ENCODE measurements at places on chromosomes 6 and 20. TPM values are rescaled to one million over a fixed set of nuclear protein-coding genes. Genes with fewer than 3 reads are reported as not detected.
A peak's percentile ranks its signal among the peaks of the same experiment; 100 is the strongest.

GRCh38 chr6:161074496-161075121 lies 83.0 kb downstream of the MAP3K4 start:
- peaks cover 10% of the 10 kb centered on the region for H3K36me3 ChIP-seq
- no peak for DNase-seq
- no peaks in the 10 kb centered on the region for H3K27me3 ChIP-seq

DNA sequence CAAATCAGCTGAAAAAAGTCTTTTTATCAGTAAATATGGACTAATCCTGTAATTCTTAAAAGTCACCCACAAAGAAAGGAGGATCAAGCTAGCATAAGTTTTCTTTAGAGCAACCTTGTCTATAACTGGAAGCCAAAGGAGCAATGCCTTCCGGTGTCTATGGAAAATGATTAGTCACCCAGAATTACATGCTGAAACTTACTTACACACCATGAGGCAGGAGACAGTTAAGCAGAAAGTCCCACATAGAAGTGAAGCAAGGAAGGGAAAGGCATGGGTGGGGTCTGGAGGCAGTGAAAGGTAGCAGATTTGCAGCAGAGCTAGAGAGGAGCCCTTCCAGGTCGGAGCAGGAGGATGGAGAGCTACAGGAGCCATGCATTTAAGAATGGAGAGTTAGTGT lies 153.7 kb upstream of the RIPOR2 start:
- no peak overlapping the region for H3K4me3 ChIP-seq
- H3K27ac ChIP-seq: no peak overlapping the region
- H3K36me3 ChIP-seq: peaks cover 2% of the 10 kb centered on the region
- no peaks in the 10 kb centered on the region for H3K27me3 ChIP-seq
- DNase-seq: no peak

DNA sequence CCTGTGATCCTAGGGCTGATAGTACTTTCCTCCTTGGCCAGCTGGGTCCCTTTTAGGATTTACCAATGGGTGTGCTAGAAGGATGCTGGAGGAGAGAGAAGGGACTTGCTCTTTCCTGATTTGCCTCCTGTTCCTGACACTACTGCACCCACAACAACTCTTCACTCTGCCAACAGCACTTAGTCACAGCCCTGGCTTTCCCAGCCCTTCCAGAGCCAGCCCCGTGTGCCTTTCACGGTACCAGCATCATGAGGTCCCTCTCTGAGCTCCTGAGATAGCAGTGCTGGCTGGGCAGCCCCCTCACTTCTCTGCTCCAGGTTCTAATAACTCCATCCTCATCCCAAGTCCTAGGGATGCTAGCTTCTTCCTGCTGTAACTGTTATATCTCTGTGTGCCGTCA lies 80.9 kb downstream of the DNAH8 start:
- no peak overlapping the region for H3K27ac ChIP-seq
- no peaks in the 10 kb centered on the region for H3K4me1 ChIP-seq
- H3K4me3 ChIP-seq: no peak overlapping the region
- H3K27me3 ChIP-seq: peaks cover 2% of the 10 kb centered on the region
- DNase-seq: no peak

The FAM50B gene
- 7.8 TPM for total RNA-seq

The UST gene
- 15.6 TPM for total RNA-seq

The AFG1L gene
- total RNA-seq: 5.1 TPM

The SNAP91 gene
- 2.1 TPM for total RNA-seq

- DNase-seq: no peak
- H3K27ac ChIP-seq: no peak overlapping the region
- H3K4me3 ChIP-seq: no peak overlapping the region
- H3K27me3 ChIP-seq: no peaks in the 10 kb centered on the region
- H3K36me3 ChIP-seq: no peaks in the 10 kb centered on the region
Measured at GRCh38 chr6:43842231-43842794, 72.3 kb downstream of the VEGFA start.

- H3K4me1 ChIP-seq: no peaks in the 10 kb centered on the region
- H3K27ac ChIP-seq: no peak overlapping the region
- no peak for DNase-seq
- H3K4me3 ChIP-seq: no peak overlapping the region
- H3K27me3 ChIP-seq: no peaks in the 10 kb centered on the region
Measured at GRCh38 chr6:150527100-150527499, 72.6 kb upstream of the PLEKHG1 start.

The HDGFL1 gene
- total RNA-seq: not detected

GRCh38 chr20:2305479-2305878 lies 9.7 kb downstream of the TGM3 start:
- H3K4me1 ChIP-seq: no peaks in the 10 kb centered on the region
- no peak overlapping the region for H3K27ac ChIP-seq
- DNase-seq: no peak
- no peaks in the 10 kb centered on the region for H3K36me3 ChIP-seq
- H3K27me3 ChIP-seq: no peaks in the 10 kb centered on the region

DNA sequence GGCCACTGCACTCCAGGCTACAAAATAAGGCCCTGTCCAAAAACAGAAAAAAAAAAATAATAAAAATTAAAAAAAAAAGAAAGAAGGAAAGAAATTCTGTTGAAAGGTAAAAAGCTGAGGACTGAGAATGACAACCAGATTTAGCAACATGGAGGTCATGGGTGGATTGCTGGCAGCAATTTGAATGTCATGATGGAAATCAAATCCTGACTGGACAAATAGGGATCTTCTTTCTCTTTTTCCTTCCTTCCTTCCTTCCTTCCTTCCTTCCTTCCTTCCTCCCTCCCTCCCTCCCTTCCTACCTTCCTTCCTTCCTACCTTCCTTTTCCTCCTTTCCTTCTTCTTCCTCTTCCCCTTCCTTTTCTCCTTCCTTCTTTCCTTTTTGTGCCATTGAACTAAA lies 553.3 kb upstream of the FLRT3 start:
- H3K36me3 ChIP-seq: no peaks in the 10 kb centered on the region
- DNase-seq: no peak
- H3K27ac ChIP-seq: no peak overlapping the region
- H3K4me3 ChIP-seq: no peak overlapping the region
- no peaks in the 10 kb centered on the region for H3K4me1 ChIP-seq
- no peaks in the 10 kb centered on the region for H3K27me3 ChIP-seq

- no peaks in the 10 kb centered on the region for H3K27me3 ChIP-seq
- no peak overlapping the region for H3K4me3 ChIP-seq
- H3K4me1 ChIP-seq: no peaks in the 10 kb centered on the region
- no peak for DNase-seq
- no peak overlapping the region for H3K27ac ChIP-seq
Measured at GRCh38 chr6:50305660-50306059, 255.9 kb upstream of the DEFB112 start.

The RAD21L1 gene
- total RNA-seq: not detected

The METTL24 gene
- total RNA-seq: 12.5 TPM

DNA sequence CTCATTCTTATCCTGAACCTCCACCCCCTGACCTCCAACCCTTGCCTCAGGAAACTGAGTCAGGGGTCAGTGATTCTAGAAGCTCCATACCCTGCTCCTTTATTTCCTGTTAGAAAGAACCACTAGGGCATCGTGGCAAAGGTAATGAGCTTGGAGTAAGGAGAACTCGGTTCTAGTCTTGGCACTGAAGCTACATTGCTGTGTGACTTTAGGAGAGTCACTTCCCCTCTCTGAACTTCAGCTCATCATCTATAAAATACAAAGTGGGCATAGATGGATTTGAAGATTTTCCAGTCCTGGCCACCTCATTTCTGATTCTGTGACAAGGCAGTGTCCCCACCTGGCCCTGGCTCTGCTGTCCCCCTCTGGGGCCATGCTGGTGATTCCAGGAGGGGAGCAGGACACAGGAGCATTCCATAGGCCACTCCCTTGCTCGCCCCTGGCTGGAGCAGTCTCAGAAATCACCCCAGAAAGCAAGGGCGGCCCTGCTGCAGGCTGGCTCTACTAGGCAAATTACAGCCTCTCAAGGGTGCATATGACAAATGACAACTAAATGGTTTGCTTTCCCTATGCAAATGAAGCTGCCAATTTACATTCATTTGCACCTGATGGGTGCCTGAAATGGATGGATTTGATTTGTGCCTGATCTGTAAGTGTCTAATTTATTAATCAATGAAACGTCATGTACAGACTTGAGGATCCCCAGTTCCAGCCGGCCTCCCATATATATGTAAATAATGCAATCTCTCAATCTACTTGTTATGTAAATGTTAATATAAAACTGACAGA lies 62.2 kb downstream of the LRFN2 start:
- no peak overlapping the region for H3K27ac ChIP-seq
- no peaks in the 10 kb centered on the region for H3K27me3 ChIP-seq
- H3K4me1 ChIP-seq: no peaks in the 10 kb centered on the region
- DNase-seq: peak; percentile 25
- no peak overlapping the region for H3K4me3 ChIP-seq

The GTSF1L gene
- total RNA-seq: not detected

DNA sequence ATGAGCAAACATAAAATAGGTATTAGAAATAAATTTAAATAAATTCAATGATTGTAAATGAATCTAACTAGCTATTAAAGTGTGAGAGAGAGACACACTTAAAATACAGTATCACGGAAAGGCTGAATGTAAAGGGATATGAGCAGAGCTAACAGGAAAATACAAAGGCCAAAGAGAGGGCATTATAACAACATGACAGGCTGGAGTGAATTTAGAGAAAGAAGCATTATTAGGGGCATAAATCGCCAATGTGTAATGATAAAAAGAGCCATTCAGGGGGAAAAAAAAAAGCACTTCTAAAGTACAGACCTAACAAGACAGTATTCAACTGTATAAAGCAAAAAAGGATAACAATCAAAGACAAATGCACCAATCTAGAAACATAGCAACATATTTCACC lies 28.1 kb downstream of the DACT2 start:
- H3K4me3 ChIP-seq: no peak overlapping the region
- no peaks in the 10 kb centered on the region for H3K36me3 ChIP-seq

GRCh38 chr6:43773050-43773979 lies 3.3 kb downstream of the VEGFA start:
- H3K4me1 ChIP-seq: no peaks in the 10 kb centered on the region
- no peaks in the 10 kb centered on the region for H3K36me3 ChIP-seq

GRCh38 chr6:162512744-162513143 lies 214.8 kb downstream of the PRKN start:
- H3K36me3 ChIP-seq: no peaks in the 10 kb centered on the region
- no peaks in the 10 kb centered on the region for H3K4me1 ChIP-seq
- no peak overlapping the region for H3K27ac ChIP-seq

DNA sequence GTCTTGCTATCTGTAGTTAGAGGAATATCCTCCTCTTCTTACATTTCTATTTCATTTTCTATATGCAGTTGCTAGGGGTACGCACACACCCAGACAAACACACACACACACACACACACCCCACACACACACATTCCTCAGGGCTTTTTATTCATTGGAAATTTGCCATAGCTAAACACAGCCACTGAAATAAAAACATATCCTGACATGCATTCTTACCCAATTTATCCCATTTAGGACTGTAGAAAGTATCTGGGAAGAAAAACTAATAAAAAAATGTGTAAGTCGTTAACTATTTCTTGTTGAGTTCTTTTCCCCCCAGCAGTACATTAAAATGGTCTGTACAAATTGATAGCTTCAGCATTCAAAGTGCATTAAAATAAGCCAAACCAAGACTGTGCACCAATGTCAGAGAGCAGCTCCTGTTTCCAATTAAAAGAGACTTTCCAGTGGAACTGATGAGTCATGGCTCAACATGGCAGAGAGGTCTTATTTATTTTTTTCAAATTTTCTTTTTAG lies 357.9 kb upstream of the AGPAT4 start:
- no peaks in the 10 kb centered on the region for H3K4me1 ChIP-seq
- no peak overlapping the region for H3K27ac ChIP-seq
- no peaks in the 10 kb centered on the region for H3K27me3 ChIP-seq
- no peak overlapping the region for H3K4me3 ChIP-seq

DNA sequence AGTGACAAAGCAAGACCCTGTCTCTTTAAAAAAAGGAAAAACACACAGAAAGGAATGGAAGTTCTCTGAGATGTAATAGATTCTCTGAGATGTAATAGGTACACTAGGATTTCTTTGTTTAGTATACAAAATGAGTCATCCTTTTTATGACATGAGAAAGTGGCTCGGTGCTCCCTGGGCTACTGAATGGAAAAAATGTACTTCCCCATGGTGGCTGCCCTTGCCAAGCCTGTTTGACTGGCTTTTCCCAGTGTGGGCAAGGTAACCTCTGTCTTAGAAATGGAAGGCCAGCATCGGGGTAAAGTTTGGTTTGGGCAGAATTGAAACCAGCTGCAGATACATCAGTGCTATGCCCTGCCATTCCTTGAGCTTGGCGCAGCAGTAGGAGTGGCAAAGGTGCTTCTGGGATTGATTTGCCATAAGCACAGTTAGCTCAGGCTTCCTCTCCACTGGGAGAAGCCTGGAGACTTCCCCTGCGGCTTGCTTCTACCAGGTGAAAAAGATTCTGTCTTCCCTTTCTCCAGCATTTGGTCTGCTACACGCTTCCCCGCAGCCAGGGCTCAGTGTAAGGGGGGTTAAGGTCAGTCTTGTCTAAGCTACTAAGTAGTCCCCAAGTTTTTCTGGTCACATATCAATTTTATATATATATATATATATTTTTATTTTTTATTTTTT lies 24.5 kb downstream of the ARFGEF2 start:
- H3K4me1 ChIP-seq: no peaks in the 10 kb centered on the region
- peaks cover 6% of the 10 kb centered on the region for H3K36me3 ChIP-seq
- H3K27ac ChIP-seq: no peak overlapping the region
- H3K4me3 ChIP-seq: no peak overlapping the region

DNA sequence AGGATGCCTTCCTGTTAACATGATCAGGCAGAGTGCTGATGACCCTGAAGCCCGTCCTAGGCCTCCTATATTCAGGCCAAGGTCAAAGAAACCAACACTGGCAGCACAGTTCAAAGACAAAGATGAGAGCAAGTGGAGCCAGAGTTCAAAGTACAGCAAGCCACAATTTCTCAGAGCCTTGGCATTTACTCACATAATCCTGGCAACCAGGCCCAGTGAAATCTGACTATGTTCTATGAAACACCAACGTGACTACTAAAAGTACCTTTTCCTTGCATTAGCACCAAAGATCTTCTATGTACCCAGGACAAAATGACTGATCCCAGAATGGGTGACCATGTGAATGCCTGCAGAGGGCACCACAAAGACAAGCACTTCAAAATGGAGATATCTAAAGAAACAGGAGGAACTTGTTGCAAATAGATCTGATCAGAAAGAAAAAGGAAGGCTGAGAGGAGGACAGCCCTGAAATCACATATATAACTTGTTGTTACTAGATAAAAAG lies 3.9 kb downstream of the NFS1 start:
- no peak overlapping the region for H3K27ac ChIP-seq
- no peaks in the 10 kb centered on the region for H3K27me3 ChIP-seq
- H3K4me3 ChIP-seq: no peak overlapping the region
- peak; percentile 9 for DNase-seq

The USP49 gene
- total RNA-seq: 5.3 TPM

- no peak for DNase-seq
- H3K4me1 ChIP-seq: no peaks in the 10 kb centered on the region
- peaks cover 2% of the 10 kb centered on the region for H3K36me3 ChIP-seq
Measured at GRCh38 chr6:143967706-143968376, 40.2 kb downstream of the PLAGL1 start.

The C20orf204 gene
- total RNA-seq: 2.8 TPM

Data from aorta (tissue), 5 donors.